ENCODE measurements at places on chromosomes 2 and 18.
A peak's percentile ranks its signal among the peaks of the same experiment; 100 is the strongest.

- no peak for DNase-seq
Observed at GRCh38 chr2:237066396-237066795, 19.3 kb upstream of the COPS8 start.

DNA sequence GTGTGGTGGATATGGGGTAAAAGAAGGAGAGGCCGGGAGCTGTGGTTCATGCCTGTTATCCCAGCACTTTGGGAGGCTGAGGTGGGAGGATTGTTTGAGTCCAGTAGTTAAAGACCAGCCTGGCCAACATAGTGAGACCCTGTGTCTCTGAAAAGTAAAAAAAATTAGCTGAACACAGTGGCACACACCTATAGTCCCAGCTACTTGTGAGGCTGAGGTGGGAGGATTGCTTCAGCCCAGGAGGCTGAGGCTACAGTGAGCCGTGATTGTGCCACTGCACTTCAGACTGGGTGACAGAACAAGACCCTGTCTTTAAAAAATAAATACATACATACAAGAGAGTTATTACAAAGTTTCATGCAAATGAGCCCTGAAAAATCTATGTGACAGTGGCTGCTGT is 80.6 kb downstream of the SPTBN1 start:
- no peak for DNase-seq

- no peak for DNase-seq
Observed at GRCh38 chr2:101371636-101372035, 15.7 kb downstream of the CREG2 start.

- no peak for DNase-seq
Observed at GRCh38 chr2:201415149-201415548, 36.1 kb downstream of the TRAK2 start.

GRCh38 chr2:84717302-84717701 is 163.6 kb downstream of the TRABD2A start:
- no peak for DNase-seq

DNA sequence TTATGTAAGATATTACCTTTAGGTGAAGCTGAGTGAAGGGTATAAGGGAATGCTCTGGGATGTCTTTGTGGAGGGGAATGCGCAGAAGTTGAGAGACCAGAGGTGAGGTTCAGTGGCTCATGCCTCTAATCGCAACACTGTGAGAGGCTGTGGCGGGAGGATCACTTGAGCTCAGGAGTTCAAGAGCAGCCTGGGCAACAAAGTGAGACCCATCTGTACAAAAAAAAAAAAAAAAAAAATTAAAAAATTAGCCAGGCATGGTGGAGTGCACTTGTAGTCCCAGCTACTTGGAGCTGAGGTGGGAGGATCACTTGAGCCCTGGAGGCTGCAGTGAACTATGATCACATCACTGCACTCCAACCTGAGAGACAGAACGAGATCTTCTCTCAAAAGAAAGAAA is 57.3 kb upstream of the SP3 start:
- no peak for DNase-seq

DNA sequence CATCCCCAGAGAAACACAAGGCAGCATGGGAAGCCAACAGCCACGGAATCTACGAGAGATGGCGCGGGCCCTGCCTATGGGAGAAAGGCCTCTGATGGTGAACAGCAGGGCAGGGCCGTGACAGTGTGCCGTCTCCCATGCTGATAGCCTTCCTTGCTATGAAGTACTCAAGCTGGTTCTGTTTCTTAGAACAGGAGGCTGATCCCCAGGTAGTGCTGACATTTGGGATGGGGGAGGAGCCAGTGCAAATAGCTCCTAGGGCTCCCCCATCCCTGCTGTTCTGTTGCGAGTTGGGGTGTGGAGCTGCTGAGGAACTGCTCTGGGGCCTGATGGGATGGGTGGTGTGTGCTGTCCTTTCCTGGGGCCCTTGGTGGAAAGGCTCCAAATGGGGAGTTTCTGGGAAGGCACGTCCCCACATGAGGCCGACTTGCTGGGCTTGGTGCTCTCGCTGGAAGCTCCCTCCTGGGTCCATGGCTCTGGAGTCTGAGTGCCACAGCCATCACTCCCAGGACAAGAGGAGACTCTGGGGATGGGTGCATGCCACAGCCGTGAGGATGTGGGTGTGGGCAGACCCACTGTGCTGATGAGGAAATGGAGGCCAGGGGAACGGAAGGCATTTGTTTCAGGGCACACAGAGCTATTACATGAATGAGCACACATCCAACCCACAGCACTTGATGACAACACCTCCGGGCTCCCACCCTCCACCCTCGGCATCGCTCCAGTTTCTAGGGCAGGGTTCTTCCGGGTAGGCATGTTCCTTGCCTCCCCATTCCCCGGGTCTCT is 246.8 kb downstream of the HDAC4 start:
- no peak for DNase-seq

GRCh38 chr2:216242365-216242764 is 129.9 kb downstream of the MARCHF4 start:
- DNase-seq, result peak; percentile 81

GRCh38 chr2:124985270-124985669 is 960.2 kb downstream of the CNTNAP5 start:
- no peak for DNase-seq

DNA sequence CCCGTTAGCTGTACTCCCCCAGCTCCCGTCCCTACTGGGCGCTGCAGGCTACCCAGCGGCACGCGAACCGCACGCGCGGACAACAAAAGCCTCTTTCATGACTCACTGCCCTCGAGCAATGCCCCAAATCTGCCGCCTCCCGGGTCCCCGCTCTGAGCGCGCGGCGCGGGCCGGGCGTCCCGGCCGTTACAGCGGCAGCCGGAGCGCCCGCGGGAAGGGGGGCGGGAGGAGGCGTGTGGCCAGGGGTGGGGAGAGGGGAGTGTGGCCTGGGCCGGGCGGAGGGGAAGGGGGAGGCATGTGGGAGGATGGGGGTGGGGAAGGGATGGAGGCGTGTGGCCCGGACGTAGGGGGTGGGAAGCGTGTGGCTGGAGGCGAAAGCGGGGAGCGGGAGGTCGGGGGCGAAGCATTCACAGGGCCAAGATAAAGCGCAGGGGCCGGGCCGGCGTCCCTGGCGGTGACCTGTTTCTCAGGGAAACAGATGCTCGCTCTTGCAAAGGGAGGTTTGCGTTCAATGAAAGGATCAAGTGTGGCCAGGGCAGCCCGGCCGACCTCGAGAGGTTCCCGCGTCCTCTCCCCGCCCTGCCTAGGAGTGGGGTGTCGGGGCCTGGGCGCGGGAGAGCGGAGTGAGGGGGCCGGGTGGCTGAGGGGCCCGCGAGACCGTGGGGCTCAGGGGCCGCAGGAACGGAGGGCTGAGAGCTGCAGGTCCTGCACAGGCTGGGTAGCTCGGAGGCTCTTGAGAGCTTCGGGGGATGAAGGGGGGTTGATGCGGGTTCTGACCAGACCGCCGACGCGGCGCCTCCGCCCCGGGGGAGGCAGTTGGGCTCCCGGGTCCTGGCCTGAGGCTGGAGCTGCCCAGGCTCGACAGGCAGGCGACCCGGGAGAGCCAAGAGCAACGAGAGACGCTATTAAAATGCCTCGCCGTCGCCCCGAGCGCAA is 3.5 kb upstream of the NEUROD1 start:
- DNase-seq, result peak; percentile 90

GRCh38 chr2:122205641-122206040 is 450.2 kb downstream of the TSN start:
- peak; percentile 10 for DNase-seq

DNA sequence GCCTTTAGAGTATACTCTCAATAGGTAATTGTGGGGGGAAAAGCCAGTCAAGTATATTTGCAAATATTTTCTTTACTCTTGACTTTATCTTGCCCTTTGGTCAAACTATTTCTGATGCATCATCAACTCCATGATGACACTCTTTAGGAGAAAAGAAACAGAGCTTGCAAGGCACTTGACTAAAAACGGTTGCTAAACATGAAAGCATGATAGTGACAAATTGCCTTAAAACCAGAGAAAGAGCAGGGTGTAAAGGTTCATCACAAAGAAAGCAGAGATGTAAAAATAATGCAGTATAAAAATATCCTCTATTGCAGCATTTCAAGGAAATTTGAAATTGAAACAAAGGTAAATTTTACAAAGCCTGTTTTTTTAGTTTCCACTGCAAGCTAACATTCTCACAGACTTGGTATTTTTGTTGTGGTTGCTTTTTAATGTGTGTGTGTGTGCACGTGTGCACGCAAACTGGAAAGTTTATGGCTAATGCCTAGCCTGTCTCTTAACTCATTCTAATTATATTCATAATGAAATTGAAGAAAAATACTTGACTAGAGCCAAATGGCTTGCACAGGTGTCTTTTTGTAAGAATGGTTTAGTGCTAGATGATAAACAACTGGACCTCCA is 503.6 kb downstream of the ARHGAP15 start:
- DNase-seq, result no peak

DNA sequence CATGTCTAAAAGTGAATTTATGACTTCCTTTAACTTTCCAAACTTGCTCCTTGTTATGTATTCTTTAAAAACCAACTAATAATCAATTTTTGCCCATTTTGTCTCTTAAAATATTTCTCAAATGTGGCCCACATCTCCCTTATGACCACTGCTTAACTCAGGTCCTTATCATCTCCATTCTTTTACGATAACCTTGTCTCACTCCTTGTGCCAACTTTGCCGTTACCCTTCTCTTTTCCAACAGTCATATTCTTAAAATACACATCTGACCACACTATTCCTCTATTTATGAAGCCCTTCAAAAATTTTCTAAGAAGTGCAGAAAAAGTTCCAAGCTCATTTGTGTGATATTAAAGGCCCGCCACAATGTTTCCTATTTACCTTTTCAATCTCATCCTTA is 47.8 kb downstream of the PPP1R1C start:
- DNase-seq, result no peak

- peak; percentile 36 for DNase-seq
Observed at GRCh38 chr18:48868468-48869466, 82.0 kb downstream of the SMAD7 start.

DNA sequence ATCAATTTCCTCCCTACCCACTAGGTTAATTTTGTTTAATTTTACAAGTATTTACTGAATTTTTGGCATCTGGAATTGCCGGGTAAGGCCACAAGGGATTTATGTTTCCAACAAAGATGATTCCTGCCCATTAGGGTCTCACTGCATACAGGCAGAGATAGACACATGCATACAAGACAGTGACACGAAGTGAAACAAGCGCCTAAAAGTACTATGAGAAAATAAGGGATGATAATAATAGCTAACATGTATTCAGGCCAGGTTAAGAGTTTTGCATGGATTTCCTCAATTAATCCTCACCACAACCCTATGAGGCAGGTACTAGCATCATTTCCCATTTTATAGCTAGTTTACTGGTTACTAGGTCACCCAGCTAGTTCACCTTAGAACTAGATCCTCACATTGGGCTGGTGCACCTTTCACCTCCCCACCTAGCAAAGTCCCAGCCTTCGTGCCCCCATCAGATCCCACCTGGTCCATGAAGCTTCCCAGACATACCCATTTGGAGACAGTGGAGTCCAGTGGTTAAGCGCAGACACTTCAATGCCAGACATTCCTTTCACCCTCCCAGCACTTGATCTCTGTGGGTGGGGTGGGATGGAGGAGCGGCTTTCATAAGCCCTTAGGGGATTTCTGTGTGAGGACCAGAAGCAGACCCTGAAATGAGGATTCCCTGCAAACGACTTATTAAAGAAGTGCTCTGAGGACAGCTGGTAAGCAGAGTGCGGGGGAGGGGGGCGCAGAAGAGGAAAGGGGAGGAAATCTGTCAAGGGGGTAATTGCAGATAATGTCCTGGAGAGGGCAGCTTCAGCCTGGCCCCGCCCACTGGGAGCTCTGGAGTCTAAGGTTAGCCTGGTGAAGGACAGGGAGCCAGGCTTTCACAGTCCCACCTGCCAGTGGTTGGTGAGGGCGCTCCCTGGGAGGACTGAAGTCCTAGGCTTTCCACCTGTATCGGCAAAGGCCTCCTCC is 5.8 kb upstream of the DGUOK start:
- peak; percentile 59 for DNase-seq

DNA sequence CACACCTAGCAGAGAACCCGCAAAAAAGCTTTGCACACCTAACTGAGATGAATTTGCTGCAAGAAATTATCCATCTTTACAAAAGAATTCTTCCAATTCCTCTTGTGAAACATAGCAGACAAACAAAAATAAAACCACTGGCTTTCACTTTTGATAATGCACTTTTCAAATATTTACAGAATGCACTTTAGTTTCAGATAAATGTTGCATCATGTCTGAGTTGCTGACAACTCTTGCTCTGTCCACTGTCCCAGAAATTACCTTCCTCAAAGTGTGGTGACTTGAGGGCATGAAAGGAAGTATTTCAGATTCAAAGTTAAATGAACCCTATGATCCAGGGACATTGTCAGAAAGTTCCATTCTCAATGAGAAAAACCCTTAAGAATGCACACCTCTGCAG is 256.2 kb upstream of the PARD3B start:
- DNase-seq, result no peak

GRCh38 chr18:76486038-76486437 is 9.0 kb downstream of the ZNF516 start:
- DNase-seq, result peak; percentile 9

DNA sequence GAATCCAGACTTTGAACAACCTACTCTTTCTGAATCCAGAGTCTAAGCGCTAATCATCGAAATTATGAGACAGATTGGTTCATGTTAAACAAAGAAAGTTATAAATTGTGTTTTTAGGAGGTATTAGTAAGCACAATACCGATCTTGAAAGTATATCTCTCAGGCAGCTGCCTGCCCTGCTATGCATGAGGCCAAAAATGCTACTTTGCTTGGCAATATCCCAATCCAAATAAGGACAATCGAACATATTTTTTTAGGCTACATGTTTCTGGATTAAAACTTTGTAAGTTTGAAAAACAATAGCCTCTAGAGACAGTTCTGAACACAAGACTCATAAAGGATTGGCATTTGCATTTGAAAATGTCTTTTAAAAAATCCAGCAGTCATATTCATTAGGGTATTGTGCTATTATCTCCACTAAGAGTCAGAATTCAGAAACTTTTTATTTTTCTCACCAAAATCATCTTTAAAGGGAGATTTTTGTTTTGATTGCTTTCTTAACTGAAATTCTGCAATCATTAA is 167.1 kb downstream of the PDE1A start:
- DNase-seq, result no peak

DNA sequence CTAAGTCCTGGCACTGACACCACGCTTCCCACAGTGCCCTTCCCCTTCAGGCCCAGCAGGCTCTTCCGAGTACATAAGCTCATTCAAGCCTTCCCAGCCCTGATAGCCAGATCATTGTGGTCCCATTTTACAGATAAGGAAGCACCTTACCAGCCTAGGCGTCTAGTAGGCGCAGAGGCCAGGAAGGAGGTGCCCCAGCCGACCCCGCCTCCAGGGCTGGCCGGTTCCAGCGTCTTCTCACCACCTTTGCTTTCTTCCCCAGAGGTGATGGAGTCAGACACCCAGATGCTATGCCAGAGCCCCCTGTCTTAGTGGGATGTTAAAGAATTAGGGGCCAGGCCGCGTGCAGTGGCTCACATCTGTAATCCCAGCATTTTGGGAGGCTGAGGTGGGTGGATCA is 28.9 kb upstream of the EFHD1 start:
- no peak for DNase-seq

GRCh38 chr2:20434588-20435294 is 12.1 kb upstream of the RHOB start:
- no peak for DNase-seq

Measured in eye (tissue), 1 donor.